ENCODE measurements at places on chromosomes 13 and 19.

- DNase-seq = no peak
Measured at GRCh38 chr19:44582581-44583265, 30.6 kb upstream of the IGSF23 start.

- no peak for DNase-seq
Measured at GRCh38 chr13:31920727-31921100, 110.9 kb upstream of the FRY start.

GRCh38 chr13:110662777-110663443, 43.0 kb downstream of the CARS2 start:
- DNase-seq = no peak

GRCh38 chr19:3618144-3618810, 8.3 kb downstream of the CACTIN start:
- peak; percentile 23 for DNase-seq

DNA sequence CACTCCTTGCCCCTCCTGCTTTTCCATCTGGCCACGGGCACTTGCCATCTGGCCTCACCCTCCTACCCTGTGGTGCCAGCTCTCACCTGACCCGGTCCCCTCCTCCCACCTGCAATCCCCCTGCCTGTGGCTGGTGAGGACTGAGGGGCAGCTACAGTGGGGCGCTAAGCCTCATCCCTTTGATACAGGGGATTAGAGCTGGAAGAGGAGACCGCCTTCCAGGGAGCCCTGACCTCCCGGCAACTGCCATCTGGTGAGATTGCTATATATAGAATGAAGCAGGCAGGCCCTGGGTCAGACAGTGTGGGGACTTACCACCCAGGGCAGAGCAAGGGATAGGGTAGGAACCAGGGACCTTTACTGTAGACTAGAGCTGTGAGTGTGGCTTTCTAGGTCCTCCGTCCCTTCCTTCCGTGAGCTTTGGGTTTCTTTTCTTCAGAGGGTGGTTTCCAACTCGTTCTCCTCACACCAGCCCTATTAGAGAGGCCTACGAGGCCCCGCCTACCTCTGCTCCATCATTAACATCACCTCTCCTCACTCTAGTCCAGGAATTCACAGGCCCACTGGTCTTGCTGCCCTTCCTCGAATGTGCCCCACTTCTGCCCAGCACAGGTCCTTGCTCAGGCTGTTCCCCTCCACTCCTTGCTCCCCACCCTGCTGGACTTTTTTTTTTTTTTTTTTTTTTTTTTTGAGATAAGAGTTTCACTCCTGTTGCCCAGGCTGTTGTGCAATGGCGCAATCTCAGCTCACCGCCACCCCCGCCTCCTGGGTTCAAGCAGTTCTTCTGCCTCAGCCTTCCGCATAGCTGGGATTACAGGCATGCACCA, 7.7 kb downstream of the KASH5 start:
- no peak for DNase-seq

GRCh38 chr19:39515551-39516191, 732 bp downstream of the SELENOV start:
- DNase-seq = no peak

- DNase-seq = no peak
Measured at GRCh38 chr19:45515807-45516401, 8.6 kb downstream of the VASP start.

GRCh38 chr13:30618930-30619279, 1.2 kb downstream of the USPL1 start:
- no peak for DNase-seq

DNA sequence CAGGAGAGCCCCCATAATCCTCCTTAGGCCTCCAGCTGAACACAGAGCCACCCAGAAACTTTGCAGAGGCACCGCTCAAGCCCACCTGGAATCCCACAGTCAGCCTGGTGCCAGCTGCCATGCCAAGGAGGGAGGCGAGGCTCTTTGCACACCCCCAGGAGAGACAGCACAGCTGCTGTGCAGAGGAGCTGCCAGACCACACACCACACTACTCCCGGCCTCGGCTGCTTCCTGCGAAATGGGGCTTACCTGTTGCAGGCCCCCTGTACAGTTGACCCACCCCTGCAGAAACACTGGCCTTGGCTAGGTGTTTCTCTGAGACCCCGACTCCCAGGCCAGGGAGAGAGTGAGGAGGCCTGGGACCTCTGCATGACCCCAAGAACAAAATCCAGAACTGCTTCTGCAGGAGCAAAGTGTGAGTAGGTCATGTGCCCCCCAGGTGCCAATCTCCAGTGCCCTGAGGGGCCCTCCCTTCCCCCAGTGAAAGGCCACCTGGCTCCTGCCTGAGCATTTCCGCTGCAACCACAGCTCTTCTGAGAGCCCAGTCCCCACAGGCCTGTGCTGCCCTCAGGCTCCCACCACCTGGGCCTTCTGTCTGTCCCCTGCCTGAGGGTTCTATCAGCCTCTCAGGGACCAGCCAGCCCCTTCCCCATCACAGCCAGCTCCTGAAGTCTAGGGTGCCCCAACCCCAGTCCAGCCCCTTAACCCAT, 580.4 kb downstream of the UQCRFS1 start:
- no peak for DNase-seq
